ENCODE measurements at places on chromosomes 1 and 21. TPM values are rescaled to one million over a fixed set of nuclear protein-coding genes. Genes with fewer than 3 reads are reported as not detected.

USH2A gene
- under 0.01 TPM for total RNA-seq

NPL gene
- total RNA-seq: 2.6 TPM

DNAI4 gene
- total RNA-seq: 6.6 TPM

OR10J1 gene
- total RNA-seq: not detected

TRIM46 gene
- 2.3 TPM for total RNA-seq

CELA2B gene
- not detected for total RNA-seq

CD48 gene
- total RNA-seq: not detected

FGR gene
- not detected for total RNA-seq

CR1L gene
- total RNA-seq: not detected

TSSK3 gene
- total RNA-seq: 0.39 TPM

TIAM1 gene
- 3.6 TPM for total RNA-seq

SAMD13 gene
- 2.9 TPM for total RNA-seq

CCDC185 gene
- not detected for total RNA-seq

All from RPMI7951 (cell line).